Breast epithelium (tissue), 4 donors: ENCODE measurements at places on chromosomes 6 and 20. TPM values are rescaled to one million over a fixed set of nuclear protein-coding genes. Genes with fewer than 3 reads are reported as not detected.

DNA sequence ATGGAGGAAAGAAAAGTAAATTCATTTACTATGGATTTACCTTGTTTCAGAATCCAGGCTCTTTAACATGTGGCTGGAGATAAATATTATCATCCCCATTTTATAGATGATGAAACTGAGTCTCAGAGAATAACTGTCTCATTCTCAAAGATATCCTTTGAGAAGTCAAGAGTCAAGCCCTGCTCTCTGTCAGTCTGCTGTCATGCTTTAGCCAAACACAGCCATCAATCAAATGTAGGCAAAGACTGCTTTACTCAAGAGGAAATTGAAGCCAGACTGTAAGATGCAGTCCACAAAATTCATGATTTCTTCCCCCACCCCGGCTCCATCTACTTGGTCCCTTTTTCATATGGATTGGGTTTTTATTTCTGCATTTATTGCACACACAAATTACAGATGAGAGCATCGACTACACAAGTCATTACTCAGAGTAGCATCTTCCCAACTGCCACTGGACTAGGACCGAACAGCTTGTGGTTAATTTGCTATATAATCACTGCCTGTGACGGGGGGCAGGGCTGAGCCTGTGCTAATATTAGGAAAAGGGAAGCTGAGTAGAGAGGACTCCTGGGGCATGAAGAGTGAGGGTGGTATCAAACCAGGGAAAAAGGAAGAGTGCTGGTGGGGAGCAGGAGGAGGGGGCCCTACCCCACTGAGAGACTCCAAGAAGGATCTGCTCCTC is 102.7 kb upstream of the TOP1 start:
- no peaks in the 10 kb centered on the region for H3K27me3 ChIP-seq
- DNase-seq: no peak
- no peak overlapping the region for H3K4me3 ChIP-seq
- no peak overlapping the region for H3K27ac ChIP-seq
- no peaks in the 10 kb centered on the region for H3K36me3 ChIP-seq
- no peaks in the 10 kb centered on the region for H3K4me1 ChIP-seq

DNA sequence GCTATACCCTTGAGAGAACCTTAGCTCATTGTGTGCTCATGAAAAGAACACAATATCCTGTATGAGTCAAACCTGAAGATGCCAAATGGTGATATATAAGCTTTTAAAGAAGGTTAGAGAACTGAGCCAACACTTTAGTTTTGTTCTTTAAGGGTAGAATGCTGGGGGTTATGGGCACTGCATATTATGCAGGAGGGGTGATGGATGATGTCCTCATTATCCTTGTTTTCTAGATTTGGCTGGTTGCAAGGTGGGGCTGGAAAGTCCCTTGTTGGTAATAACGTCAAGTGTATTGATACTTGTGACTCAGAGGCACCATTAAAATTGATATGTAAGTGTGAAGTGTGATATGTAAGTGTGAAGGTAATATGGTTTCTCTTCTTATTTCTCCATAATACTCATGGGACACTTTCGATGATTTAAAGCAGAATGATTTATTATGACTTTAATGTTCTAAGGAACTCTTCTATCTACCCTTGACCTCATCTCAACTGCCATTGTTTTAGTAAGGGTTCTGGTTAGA is 113.7 kb upstream of the DTNBP1 start:
- H3K27ac ChIP-seq: no peak overlapping the region
- DNase-seq: no peak
- no peaks in the 10 kb centered on the region for H3K4me1 ChIP-seq
- no peaks in the 10 kb centered on the region for H3K36me3 ChIP-seq
- no peaks in the 10 kb centered on the region for H3K27me3 ChIP-seq

- H3K36me3 ChIP-seq: no peaks in the 10 kb centered on the region
- DNase-seq: no peak
- no peak overlapping the region for H3K4me3 ChIP-seq
- H3K27ac ChIP-seq: peak overlapping the region; percentile 0
- H3K4me1 ChIP-seq: no peaks in the 10 kb centered on the region
- no peaks in the 10 kb centered on the region for H3K27me3 ChIP-seq
Observed at GRCh38 chr20:2626853-2627541, 25.4 kb upstream of the NOP56 start.

DNA sequence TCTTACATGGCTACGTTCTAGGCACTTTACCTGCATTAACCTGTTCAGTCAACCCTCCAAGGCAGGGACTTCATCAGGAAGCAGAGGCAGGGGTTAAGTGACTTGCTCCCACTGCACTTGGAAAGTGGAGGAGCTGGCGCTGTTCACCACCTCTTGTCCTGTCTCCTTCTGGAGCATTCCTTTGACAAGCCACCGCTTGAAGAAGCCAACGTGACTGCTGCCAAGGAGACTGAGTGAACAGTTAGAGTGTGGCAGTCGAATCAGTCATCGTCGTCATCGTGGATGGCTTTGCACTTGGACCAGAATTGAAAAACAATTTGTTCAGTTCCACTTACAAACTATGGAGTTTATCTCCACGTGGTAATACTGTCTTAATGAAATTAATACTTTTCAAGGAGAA is 60.9 kb downstream of the TULP4 start:
- H3K4me1 ChIP-seq: no peaks in the 10 kb centered on the region
- H3K27ac ChIP-seq: peak overlapping the region; percentile 35
- H3K36me3 ChIP-seq: no peaks in the 10 kb centered on the region
- no peaks in the 10 kb centered on the region for H3K27me3 ChIP-seq

DNA sequence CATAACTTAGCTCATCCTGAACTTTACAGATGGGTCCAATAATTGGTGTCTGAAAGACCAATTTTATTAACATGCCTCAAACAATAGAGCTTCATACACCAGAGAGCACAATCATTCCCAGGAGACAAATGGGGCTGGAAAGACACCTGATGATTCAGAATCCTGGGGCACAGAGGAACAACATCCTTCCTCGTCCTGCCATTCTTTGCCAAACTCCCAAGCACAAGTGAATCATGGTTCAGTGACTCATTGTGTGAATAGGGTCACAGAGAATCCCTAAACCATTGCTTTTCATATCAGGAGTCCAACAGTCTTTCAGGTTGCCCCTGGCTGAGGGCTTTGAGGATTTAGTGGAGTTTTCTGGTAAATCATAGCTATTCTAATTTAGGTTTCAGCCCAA is 266.4 kb upstream of the BMP2 start:
- no peak overlapping the region for H3K27ac ChIP-seq
- H3K36me3 ChIP-seq: no peaks in the 10 kb centered on the region
- H3K27me3 ChIP-seq: no peaks in the 10 kb centered on the region
- DNase-seq: no peak
- H3K4me1 ChIP-seq: no peaks in the 10 kb centered on the region

DNA sequence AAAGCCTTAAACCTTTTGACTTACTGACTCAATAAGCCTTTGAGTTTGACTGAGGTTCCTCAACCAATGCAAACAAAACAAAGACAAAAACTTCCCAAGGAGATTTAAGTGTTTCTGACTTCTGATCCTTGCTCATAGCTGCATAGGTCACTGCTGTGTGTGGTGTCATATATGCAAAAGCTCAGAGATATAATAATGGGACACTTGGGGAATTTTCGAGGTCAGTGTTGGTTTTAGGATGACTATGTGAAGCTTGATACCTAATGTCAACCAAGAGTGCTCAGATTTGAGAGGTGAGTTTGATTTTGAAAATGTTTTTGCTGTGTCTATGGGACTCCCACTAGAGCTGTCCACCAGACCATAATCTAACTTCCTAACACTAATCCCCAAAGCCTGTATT is 26.2 kb downstream of the ZKSCAN8 start:
- no peak for DNase-seq
- H3K36me3 ChIP-seq: no peaks in the 10 kb centered on the region
- no peak overlapping the region for H3K27ac ChIP-seq
- H3K4me1 ChIP-seq: no peaks in the 10 kb centered on the region
- H3K4me3 ChIP-seq: no peak overlapping the region

- no peak for DNase-seq
- peak overlapping the region; percentile 68 for H3K27ac ChIP-seq
- H3K36me3 ChIP-seq: no peaks in the 10 kb centered on the region
- no peaks in the 10 kb centered on the region for H3K4me1 ChIP-seq
- H3K4me3 ChIP-seq: peak overlapping the region; percentile 49
Observed at GRCh38 chr20:43514648-43514999, 7.1 kb downstream of the L3MBTL1 start.

- no peak overlapping the region for H3K27ac ChIP-seq
- no peak overlapping the region for H3K4me3 ChIP-seq
- H3K4me1 ChIP-seq: no peaks in the 10 kb centered on the region
- no peaks in the 10 kb centered on the region for H3K27me3 ChIP-seq
- DNase-seq: no peak
- H3K36me3 ChIP-seq: no peaks in the 10 kb centered on the region
Observed at GRCh38 chr6:134373993-134374392, 56.1 kb upstream of the SGK1 start.

DNA sequence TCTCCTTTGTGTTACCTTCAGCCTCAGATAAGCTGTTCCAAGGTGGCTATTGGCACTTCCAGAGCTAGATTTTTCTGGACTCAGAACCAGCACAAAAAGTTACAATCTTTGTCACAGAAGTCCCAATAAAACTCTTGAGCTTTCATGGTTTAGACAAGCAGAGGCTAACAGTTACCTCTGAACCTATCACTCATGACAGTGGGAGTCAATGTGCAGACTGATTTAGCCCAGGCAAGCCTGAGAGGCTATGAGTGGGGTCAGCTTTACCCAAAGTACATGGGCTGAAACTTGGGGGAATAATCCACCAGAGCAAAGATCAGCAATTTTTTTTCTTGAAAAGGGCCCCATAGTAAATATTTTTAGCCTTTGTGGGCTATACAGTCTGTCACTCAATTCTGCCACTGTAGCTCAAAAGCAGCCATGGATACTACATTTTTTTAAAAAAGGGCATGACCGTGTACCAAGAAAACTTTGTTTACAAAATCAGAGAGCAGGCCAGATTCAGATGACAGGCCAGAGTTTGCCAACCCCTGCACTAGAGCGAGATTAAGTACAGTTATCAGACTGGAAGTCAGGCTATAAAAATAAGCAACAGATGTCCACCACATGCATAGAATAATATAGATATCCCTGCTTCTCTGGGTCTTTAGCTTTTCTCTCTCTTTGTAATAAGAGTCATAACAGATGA is 20.0 kb downstream of the CCN2 start:
- H3K27ac ChIP-seq: no peak overlapping the region
- H3K4me1 ChIP-seq: no peaks in the 10 kb centered on the region
- no peaks in the 10 kb centered on the region for H3K36me3 ChIP-seq

DNA sequence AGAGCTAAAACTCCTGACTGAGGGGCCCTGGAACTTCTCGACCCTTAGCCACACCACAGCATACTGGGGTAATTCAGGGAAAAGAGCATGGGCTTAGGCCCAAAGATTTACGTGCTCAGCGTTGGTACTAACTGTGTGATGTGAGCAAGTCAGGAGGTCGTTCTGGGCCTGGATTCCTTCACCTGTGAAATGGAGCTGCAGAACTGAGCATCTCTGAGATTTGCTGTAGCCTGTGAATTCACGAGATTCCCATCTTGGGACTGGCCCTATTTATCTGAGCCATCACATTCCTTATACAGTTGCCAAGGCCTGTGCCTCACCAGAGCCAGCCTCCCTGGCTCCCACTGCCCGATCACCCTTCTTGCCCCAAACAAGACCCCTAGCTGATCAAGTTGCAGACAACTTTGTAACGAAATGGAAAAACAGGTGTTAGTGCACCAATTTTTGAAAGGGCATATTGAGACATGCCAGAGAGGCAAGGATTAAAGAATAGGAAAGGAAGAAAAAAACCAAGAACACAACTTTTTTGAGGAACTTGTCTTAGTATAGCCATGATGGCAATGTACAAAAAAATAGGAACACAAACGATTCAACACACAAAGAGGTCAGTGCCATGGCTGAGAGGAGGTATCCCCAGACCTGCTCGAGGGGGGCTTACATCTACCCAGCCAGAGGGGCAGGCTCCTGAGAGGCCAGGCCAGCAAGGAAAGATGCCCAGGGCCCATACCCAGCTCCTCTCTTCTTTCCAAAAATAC is 323.0 kb upstream of the JARID2 start:
- no peak overlapping the region for H3K4me3 ChIP-seq
- H3K36me3 ChIP-seq: no peaks in the 10 kb centered on the region
- DNase-seq: no peak
- H3K4me1 ChIP-seq: no peaks in the 10 kb centered on the region

GRCh38 chr6:14703586-14703985 is 542.3 kb upstream of the JARID2 start:
- no peak overlapping the region for H3K4me3 ChIP-seq
- H3K36me3 ChIP-seq: no peaks in the 10 kb centered on the region
- no peaks in the 10 kb centered on the region for H3K27me3 ChIP-seq
- no peak overlapping the region for H3K27ac ChIP-seq

GRCh38 chr20:34155836-34156235 is 43.8 kb upstream of the EIF2S2 start:
- no peak overlapping the region for H3K27ac ChIP-seq
- no peaks in the 10 kb centered on the region for H3K27me3 ChIP-seq
- no peaks in the 10 kb centered on the region for H3K36me3 ChIP-seq

DNA sequence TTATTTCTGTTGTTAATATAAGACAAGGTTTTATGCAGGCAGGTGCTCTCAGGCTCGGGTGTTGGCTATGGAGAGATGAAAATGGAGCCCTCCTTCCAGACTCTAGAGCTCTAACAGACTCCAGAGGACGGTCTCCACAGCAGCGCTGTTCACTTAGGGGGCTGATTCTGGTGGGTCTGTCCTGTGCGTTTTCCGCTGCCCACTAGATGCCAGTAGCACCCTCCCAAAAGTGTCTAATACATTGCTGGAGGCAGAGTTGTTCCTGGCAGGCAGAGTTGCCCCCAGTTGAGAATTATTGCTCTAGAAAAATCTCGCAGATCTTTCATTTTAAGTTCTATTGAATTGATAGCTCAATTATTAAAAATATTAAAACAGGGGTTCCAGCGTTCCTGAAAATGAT is 109.9 kb downstream of the MAP3K4 start:
- no peaks in the 10 kb centered on the region for H3K27me3 ChIP-seq
- no peak overlapping the region for H3K4me3 ChIP-seq
- no peaks in the 10 kb centered on the region for H3K4me1 ChIP-seq
- DNase-seq: no peak

DNA sequence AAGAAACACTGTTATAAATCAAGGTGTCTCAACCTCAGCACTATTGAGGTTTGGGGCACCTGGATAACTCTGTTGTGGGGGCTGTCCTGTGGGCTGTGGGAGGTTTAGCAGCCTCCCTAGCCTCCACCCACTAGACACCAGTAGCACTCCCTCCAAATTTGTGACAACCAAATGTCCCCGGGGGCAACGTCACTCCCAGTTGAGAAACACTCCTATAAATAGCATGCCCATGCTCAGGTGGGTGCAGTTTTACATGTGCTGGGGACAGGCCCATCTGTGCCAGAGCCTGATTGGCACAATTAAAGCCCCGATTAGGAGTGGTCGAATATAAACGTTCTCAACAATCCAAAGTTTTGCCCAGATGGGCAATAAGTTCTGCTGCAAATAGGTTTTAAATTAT is 78.9 kb downstream of the FAM50B start:
- H3K27me3 ChIP-seq: no peaks in the 10 kb centered on the region
- H3K4me1 ChIP-seq: no peaks in the 10 kb centered on the region
- H3K4me3 ChIP-seq: no peak overlapping the region
- no peak overlapping the region for H3K27ac ChIP-seq
- H3K36me3 ChIP-seq: no peaks in the 10 kb centered on the region
- no peak for DNase-seq

GRCh38 chr6:15518878-15519277 is 143.9 kb downstream of the DTNBP1 start:
- DNase-seq: no peak
- no peak overlapping the region for H3K4me3 ChIP-seq
- no peaks in the 10 kb centered on the region for H3K4me1 ChIP-seq
- H3K27me3 ChIP-seq: no peaks in the 10 kb centered on the region
- peaks cover 8% of the 10 kb centered on the region for H3K36me3 ChIP-seq
- H3K27ac ChIP-seq: no peak overlapping the region

- DNase-seq: no peak
- no peak overlapping the region for H3K4me3 ChIP-seq
- H3K4me1 ChIP-seq: no peaks in the 10 kb centered on the region
- peak overlapping the region; percentile 34 for H3K27ac ChIP-seq
Observed at GRCh38 chr20:38152175-38152620, 12.9 kb downstream of the TGM2 start.

Gene NRSN1
- not detected for total RNA-seq

Gene MDFI
- total RNA-seq: 36.1 TPM

Gene OGFRL1
- total RNA-seq: 113 TPM

Gene SLC17A1
- total RNA-seq: not detected
